ENCODE measurements at places on chromosomes 6 and 20.

- DNase-seq = no peak
Measured at GRCh38 chr6:90293319-90293953, 3.2 kb downstream of the BACH2 start.

DNA sequence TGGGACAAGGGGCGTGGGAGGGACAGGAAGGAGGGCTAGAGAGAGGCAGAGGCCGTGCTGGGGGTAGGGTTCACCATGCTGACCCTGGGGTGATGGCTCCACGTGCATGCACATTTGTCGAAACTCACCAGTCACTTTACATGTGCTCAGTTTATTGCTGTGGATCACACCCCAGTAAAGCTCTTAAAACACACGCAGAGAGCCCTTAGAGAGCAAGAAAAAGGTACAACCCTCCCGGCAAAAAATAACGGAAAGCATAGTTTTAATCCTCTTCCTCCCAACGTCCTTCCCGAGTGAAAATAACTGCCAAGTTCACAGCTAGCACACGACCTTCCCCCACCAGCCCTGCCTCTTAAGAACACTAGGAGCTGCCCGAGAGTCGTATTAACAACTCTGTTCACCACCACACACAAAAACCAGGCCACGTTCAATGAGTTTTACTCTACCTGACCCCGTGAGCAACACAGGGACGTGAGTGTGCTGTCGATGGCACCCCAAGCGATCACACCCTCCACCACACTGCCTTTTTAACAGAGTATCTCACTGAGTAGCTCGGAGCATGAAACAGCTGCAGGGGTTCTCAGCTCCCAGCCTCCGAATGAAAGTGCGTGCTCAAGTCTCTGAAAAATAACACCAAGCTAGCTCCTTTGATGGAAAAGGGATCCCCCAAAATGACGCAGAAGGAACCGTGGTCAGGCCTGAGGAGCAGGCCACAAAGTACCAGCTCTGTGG, 39.7 kb downstream of the TAF4 start:
- no peak for DNase-seq

DNA sequence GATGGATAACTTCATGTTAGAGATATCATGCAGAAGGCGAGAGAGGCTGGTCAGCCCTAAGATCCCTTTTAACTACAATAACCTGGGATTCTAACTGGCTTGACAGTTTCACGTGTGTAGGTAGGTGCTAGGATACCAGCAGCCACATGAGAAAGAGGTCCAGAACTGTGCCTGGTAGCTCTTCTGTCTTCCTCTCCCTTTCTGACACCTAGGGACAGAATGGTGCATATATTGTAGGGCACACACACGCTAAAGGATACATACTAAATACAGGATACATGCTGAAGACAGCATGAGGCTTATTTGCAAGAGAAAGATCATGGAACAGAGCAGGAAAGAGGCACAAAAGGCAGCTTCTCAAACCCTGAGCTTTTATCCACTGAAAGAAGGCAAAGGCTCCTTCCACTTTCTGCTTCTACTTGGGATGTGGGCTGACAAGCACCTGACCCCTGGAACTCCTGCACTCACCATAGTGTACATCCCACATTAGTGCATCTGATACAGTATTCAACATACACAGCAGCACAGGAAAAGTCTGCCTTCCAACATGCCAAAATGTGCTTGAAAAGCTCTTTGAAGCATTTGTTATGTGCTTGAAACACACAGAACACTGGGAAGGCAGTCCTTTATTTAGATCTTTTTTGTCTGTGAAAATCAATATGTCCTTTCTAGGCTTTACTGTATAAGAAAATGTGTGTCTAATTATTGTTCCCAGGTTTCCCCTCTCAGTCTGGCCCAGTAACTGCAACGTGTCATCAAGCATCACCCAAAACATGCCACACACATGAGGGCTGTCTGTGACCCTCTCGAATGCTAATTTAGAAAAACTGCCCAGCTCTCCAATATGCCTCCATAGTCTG, 3.2 kb downstream of the SLC22A23 start:
- DNase-seq = no peak

GRCh38 chr6:65501045-65501444, 206.0 kb downstream of the EYS start:
- no peak for DNase-seq

DNA sequence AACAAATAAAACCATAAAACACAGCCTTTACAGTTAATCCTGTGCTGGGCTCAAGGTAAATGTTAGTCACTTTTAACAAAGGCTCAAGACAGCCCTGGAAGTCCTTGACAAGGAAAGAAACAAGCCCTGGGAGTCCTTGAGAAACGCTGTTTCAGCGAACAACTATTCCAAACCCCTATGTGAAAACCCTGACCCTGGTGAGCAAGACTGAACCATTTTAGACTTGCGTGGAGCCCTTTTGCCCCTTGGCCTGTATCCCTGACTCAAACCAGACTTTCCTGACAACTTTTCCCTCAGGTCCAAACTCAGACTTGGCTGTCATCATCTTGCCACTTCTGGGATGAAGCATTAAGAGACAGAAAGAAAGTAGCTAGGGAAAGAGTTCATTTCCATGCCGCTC, 180.4 kb downstream of the AIG1 start:
- no peak for DNase-seq

DNA sequence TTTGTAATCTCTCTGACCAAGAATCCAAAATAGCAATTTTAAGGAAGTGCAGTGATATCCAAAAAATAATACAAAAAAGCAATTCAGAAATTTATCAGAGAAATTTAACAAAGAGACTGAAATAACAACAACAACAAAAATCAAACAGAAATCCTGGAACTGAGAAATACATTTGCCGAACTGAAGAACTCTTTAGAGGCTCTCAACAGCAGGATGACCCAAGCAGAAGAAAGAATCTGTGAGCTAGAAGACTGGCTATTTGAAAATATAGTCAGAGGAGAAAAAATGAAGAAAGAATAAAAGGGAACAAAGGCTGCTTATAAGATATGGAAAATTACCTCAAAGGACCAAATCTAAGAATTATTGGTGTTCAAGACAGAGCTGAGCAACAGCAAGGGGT, 22.6 kb downstream of the GABRR1 start:
- DNase-seq = no peak

DNA sequence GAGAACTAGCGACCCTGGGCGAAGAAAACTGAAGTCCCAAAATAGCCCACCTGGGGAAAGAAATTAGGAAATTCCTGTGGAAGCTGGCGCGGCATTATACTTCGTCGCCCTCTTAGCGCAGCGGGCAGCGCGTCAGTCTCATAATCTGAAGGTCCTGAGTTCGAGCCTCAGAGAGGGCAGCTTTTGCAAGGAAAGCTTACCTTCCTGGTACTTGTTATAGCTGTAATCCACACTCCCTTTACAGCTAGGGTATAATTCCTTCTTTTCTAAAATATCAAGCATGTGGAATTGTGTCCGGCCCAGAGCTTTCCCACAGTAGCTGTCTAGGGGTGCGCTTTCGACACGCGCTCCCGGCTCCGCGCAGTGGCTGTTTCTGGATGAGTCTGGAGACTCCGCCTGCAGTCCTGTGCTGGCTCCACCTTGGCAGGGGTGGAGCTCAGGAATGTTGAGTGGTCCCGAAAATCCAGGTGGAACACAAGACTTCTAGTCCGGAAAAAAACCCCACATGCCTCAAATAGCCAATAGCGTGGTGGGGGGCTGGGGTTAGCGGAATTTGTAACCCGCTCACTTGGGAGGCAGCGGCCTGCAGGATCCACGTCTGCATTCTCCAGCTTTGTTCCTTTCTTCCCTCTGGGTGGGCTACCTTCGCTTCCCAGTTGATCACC, 83.7 kb upstream of the ZNF322 start:
- DNase-seq = no peak

- DNase-seq = no peak
Measured at GRCh38 chr6:125197795-125198269, 44.3 kb downstream of the TPD52L1 start.

GRCh38 chr20:46720776-46721425, 11.5 kb downstream of the SLC2A10 start:
- DNase-seq = no peak

- DNase-seq = no peak
Measured at GRCh38 chr6:97312241-97312640, 29.2 kb upstream of the MMS22L start.

GRCh38 chr6:122265755-122266154, 133.7 kb upstream of the HSF2 start:
- DNase-seq = no peak

DNA sequence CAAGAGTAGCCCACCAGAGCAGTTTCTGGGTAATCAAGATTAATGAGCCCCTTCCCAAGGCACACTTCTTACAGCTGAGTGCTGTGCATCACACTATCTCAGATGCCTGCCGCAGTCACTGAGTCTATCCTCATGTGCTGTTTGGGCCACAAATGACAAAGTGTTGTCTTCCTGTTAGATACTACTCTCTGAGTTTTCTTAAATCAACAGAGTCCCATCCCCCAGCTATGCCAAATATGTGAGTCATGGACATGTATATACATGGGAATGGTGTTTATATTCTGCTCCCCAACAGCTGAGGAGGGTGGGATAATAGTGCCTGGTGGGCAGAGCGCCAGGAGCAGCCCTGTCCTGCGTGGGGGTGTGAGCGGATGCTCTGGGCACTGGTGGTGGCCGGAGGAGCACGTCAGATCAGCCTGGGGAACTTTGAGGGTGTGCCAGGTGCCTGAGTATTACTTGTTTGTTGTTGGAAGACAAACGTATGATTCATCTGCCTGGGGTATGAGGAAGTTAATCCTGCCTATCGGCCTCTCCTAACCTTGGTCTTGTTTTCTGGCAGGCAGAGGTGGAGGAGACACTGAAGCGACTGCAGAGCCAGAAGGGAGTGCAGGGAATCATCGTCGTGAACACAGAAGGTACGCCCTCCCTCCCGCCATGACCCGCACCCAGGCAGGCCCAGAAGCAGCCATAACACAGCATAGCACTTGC, 9.6 kb downstream of the DYNLRB1 start:
- no peak for DNase-seq

DNA sequence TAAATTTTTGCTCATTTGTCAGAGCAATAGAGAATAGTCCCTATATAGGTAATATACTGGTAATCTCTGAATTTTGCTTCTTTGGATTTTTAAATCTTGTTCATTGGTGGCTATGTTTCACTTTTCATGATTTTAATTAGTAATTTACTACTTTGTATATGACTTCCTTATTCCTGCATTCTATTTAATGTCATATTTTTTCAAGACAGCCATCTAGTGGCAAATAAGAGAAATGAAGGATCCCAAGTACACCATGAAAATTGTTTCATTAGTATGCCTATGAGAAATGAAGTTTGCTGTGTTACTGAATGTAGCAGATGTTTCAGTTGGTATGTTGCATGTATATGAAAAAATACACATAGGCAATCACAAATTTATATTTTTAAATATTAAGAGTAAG, 82.4 kb downstream of the ZNF292 start:
- DNase-seq = no peak

GRCh38 chr6:56345376-56345995, 98.1 kb upstream of the COL21A1 start:
- DNase-seq = no peak

DNA sequence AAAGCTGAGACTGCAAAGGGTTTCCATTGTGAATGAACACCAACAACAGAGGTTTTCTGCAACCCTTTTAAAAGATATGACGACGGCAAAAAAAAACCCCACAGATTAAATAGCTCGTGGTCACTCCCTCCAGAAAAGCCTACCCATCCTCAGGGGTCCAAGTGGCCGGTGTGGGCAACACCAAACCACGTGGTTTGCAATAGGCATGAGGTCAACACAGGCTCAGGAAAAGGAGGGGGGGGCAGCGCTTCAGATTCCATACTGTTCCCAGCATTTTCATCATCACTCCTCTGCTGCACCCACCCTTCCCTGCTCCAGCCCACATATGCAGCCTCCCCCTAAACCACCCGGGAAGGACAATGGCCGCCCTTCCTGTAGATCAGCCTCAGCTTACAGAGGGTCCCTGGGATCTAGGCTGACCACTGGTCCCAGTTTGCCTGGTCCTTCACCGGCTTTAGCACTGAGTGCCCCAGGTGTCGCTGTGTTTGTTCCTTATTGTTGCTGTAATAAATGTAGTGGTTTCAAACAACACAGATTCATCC, 122.8 kb upstream of the PHACTR3 start:
- no peak for DNase-seq

GRCh38 chr20:21289651-21290050, 13.5 kb upstream of the XRN2 start:
- no peak for DNase-seq

GRCh38 chr6:138863321-138863720, 67.4 kb downstream of the ECT2L start:
- DNase-seq = no peak

DNA sequence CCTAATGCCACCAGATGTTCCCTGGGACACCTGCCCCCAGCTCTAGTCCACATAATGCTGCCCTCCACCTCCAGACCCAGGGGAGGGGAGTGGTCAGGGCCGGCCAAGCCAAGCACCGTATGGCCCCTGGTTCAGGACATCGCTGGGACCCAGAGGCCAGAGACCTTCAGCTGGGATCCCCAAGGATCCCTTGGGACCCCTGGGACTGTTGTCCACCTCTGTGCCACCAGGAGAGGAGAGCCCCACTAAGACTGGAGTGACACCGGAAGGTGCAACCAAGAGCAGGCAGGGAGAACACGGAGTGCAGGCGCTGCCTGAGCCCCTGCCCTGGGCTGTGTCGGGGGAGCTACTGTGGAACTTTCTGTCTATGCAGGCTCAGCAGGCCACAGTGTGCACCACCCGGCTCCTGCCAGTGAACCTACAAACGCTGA, 43.6 kb downstream of the CTCFL start:
- no peak for DNase-seq

- no peak for DNase-seq
Measured at GRCh38 chr6:74598462-74599393, 607.1 kb downstream of the COL12A1 start.

- DNase-seq = no peak
Measured at GRCh38 chr20:63475209-63475608, 2.8 kb upstream of the KCNQ2 start.

DNA sequence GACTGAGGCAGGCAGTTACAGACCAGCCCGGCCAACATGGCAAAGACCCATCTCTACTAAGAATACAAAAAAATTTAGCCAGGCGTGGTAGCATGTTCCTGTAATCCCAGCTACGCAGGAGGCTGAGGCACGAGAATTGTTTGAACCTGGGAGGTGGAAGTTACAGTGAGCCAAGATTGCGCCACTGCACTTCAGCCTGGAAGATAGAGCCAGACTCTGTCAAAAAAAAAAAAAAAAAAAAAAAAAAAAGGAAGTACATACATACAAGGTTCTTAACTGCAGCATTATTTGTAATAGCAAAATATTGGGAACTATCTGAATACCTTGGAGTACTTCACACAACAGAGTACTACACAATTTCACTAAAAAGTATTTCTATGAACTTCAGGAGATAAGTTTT, 183.5 kb upstream of the OLIG3 start:
- DNase-seq = no peak

GRCh38 chr6:19852927-19853326, 15.8 kb downstream of the ID4 start:
- no peak for DNase-seq
